ENCODE measurements at places on chromosomes 5 and 9.
A peak's percentile ranks its signal among the peaks of the same experiment; 100 is the strongest.

GRCh38 chr9:110479481-110479880, 100.1 kb downstream of the SVEP1 start:
- no peak for DNase-seq

DNA sequence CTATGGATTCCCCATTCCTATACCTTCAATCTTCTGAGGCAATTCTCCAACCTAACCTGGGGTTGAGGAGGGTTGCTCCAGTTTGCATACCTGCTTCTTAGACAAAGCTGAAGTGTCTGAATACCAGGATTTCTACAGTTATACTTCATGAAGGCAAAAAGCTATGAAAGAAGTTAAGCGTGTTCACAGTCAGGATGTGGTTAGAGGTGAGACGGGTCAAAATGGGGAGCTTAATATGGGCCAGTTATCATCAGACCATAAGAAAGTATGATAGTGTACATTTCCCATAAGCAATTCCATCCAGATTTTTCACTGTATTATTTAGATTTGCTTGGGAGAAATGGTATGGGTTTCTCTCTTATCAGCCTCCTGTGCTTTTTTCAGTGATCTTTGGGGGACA, 156.9 kb upstream of the FER start:
- DNase-seq, result no peak

DNA sequence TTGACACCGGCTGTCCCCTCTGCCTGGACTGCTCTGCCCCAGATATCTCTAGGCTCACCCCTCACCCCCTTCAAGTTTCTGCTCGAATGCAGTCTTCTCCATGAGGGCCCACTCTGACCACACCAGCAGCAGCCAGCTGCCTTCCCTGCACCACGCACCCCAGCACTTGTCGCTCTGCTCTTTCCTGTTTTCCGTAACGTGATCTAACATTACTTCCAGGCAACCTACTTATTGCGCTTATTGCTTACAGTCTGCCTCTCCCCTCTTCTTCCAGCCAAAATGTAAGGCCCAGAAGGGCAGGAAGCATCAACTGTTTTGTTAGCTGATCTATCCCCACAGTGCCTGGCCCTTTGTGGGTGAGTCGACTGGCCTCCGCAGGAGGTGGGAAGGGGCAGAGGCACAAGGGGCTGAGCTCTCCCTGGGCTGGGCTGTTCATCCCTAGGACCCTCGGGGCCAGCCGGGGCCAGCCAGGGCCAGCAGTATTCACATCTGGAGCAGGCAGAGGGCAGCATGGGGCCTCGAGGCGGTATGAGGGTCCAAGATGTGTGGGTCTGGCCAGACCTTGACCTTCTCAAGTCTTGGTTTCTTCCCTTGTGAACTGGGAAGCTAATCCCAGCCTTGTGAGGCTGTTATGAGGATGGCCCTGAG, 11.6 kb upstream of the DBN1 start:
- DNase-seq, result no peak

GRCh38 chr5:180034564-180034963, 37.0 kb downstream of the RNF130 start:
- no peak for DNase-seq

DNA sequence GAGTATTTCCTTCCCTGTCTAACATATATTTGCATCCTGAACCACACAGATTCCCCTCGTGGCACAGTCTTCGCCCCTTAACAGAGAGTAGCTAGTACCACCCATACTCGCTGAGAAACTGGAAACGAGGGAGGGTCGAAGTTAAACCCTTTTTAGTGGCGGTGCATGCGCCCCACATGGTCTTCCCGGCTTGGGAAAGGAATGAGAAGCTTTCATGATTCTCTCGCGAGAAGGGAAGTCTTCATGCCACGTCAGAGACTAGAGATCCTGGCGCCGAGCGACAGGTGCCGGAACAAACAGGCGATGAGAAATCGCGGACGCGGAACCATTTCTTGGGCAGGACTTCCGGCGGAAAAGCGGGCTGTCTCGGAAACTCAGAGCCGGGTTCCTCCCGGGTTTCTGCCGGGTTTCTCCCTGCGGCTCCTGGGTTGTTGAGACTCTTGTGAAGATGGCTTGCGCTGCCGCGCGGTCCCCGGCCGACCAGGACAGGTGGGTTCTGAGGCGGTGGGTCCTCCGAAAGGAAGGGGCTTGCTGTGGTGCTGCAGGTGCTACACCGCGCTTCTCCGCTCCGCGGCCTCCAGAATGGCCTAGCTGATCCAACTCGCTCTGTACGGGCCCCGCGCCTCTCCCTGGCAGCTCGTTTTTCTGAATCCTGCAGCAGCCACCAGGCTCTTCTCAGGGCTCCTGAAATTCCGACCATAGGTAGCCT, at the start of gene SRP19:
Gene SRP19 (plus strand): TSS at position 359 of the 709 bp plus-strand sequence. CDS start 90 bp downstream, at position 449.
- peak; percentile 89 for DNase-seq

DNA sequence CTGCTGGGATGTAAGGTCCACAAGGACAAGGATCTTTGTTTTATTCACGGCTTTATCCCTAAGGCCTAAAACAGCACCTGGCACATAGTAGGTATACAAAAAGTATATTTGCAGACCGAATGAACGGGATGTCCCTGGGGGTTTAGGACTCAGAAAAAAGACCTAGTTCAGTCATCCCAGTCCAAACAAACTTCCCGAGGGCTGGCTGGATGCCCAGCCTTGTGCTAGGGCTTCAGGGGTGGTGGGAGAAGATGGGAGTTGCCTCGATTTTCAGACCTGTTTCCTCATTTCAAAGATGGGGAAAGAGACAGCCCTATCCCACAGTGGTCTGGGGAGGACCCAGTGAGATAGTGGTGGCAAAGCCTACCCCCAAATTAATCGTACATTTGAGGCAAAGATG, 3.0 kb upstream of the PROB1 start:
- DNase-seq, result no peak

GRCh38 chr9:96478829-96479371, 28.9 kb downstream of the HABP4 start:
- DNase-seq, result no peak

GRCh38 chr9:113640418-113640817, 176.9 kb downstream of the RGS3 start:
- no peak for DNase-seq

GRCh38 chr5:143153332-143154119, 250.0 kb downstream of the NR3C1 start:
- no peak for DNase-seq

DNA sequence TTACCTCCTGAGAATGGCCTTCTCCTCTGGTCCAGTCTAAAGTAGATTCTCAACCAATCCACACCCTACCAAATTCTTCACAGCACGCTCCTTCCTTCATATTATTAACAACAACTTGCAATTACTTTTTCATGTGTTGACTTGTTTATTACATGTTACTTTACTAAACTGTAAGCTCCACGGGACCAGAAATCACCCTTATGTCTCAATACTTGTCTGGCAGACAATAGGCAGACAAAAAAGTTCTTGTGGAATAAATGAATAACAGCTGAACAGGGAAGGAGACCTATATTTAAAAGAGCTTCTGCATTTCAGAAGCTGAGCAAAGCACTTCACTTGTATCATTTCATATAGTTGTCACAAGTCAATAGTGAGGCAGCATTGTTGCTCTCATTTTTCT, 5.7 kb upstream of the WWC1 start:
- no peak for DNase-seq

GRCh38 chr5:1107167-1108022, 4.5 kb downstream of the SLC12A7 start:
- no peak for DNase-seq

DNA sequence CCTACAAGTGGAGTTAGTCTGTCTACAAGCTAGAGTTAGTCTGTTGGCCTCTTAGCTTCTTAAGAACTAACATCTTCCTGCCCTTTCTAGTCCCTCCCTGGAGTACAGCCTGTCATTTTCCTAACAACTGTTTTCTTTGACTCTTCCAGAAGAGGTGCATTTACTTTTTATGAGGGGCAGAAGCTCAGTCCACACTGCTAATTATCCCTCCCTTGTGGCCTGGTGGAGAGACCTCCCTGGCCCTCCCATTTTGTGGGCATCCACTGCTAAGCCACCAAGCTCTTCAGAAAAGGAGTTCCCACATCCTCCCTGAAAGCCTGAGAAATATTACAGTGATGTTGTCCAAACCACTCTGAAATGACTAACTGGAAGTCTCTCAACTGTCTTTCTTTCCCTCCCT, 8.0 kb downstream of the MAP1B start:
- DNase-seq, result no peak

DNA sequence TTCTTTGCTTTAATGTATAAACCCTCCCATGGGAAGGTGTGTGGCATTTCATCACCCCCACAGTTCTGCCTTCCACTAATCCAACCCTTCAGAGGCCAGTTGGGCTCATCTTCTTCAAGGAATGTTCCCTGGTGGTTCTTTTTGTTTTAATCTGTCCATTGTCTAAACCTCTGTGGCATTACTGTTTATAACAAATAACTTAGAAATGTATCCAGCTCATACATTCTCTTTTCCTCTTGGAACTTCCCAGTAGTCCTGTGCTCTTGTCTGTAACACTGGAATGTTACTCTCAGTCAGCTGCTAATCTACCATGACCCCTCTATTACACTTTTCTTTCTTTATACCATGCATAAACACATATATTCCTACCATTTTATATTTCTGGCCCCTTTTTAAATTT, 213.5 kb upstream of the TARS1 start:
- DNase-seq, result no peak

DNA sequence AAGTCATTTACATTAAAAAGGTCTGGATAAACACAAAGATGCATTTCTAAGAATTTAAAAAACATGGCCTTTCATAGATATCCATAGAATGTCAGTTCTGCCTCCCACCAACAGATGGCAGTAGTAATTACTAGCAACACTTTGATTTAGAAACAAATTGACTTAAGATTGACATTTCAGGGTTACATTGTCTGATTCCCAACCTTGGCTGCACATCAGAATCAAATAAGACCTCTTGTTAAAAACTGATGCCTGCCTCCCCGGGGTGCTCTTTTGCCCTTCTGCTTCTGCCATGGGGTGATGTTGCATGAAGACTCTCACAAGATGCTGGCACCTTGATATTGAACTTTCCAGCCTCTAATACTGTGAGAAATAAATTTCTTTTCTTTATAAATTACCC, 146.2 kb upstream of the GPR151 start:
- DNase-seq, result no peak

DNA sequence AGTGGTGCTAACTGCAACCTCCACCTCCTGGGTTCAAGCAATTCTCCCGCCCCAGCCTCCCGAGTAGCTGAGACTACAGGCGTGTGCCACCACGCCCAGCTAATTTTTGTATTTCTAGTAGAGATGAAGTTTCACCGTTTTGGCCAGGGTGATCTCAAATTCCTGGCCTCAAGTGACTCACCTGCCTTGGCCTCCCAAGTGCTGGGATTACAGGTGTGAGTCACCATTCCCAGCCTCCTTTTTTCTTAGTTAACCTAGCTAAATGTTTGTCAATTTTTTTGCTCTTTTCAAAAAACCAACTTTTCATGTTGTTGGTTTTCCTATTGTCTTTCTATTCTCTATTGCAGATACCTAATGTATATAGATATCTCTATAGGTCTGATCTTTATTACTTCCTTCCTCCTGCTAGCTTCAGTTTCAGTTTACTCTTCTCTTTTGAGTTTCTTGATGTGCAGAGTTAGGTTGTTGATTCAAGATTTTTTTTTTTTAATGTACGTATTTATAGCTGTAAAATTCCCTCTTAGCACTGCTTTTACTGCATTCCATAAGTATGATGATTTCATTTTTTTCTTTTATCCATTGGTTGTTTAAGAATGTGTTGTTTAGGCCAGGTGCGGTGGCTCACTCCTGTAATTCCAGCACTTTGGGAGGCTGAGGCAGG, 32.9 kb downstream of the FGD3 start:
- DNase-seq, result no peak

DNA sequence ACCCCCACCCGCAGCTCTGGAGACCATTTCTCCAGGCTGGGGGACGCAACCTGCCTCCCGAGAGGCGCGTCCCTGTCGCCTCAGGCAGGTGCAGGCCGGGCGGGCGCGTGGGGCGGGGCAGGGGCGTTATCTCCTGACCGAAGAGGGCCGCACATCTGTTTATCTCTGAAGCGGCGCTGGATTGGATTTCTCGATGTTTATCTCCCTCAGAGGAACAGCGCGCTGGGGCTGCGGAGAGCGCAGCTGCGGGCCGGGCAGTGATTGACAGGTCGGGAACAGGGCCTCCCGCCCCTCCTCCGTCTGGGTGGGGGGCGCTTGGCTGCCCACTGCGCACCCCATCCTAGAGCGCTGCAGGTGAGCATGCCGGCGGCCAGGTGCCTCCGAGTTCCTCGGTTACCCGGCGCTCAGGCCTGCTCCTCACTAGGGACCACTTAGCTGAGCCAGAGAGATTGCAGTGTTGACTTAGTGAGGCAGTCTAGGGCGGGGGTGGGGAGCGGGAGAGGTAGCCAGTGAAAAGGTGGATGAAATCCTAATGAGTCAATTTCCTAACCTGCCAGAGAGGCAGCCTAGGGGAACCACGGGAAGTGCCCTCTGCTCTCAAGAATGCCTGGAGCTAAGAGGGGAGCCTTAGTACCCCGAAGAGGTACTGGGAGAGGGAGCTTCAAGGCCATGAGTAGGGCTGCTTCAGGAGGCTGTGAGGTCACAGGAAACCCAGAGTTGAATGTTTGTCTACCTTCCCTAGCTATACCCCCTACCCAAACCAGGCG, 39.6 kb upstream of the TIFAB start:
- no peak for DNase-seq

GRCh38 chr5:140134277-140134935, 8.7 kb downstream of the IGIP start:
- peak; percentile 0 for DNase-seq

GRCh38 chr5:172127581-172127980, 60.4 kb downstream of the STK10 start:
- DNase-seq, result no peak
